ENCODE measurements at places on chromosomes 7 and 10. TPM values are rescaled to one million over a fixed set of nuclear protein-coding genes. Genes with fewer than 3 reads are reported as not detected.

Gene TLX1
- total RNA-seq = not detected

Gene FGFBP3
- 3.7 TPM for total RNA-seq

Gene FBXL13
- total RNA-seq = 0.83 TPM

Gene TMEM178B
- total RNA-seq = 0.99 TPM

Gene PLAU
- total RNA-seq = 112 TPM

Gene SYT15B
- total RNA-seq = 10.5 TPM

Measured in osteocyte (in vitro differentiated cells).